Fibroblast of villous mesenchyme (primary cell): ENCODE measurements at places on chromosomes 2 and 18.

DNA sequence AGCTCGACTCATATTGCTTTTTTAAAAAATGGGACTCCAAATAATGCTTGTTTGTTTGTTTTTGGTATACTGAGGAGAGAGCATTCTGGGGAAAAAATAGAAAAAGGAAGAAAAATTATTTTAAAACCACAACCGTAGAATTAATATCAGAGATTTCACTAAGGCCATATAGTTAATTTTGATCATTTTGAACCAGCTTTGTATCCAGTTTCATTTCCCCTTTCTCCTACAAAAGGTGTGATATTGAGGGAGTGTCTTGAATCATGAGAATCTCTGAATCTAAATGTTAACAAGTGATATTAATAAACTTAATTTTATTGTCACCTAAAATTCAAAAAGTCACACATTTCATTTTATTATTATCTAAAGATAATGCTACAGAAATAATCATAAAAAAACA, 198.5 kb upstream of the GALNT5 start:
- DNase-seq: no peak

- peak; percentile 31 for DNase-seq
Measured at GRCh38 chr18:23568281-23569138, 17.8 kb downstream of the NPC1 start.

DNA sequence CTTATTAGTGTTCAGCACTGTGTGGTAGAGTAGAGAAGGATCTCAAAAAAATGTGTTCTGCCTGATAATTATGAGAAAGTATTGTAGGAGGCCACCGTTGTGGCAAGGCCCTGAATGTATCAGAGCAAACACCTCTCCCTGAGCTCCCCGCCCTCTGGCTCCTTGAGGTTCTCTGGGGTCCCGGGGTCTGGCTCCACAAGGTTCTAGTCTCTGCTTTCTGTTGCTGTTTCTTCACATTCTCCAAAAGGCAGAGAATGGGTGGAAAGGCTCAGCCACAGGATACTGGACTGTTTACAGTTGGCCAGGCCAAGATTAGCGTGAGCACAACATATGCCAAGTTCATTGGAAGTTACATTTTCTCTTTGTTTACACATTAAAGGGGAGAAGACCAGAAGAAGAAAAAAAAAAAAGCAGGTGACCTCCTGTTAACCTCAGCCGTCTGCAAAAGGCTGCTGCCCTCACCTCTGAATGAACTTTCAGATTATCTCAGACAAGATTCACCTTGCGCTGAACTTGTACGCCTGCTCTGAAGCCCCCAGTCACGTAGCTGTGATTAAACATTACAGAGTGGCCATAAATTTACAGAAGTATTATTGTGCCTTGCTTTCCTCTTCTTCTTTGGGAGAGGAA, 56.6 kb upstream of the CYP26B1 start:
- DNase-seq: peak; percentile 76

- peak; percentile 37 for DNase-seq
Measured at GRCh38 chr2:237490009-237490711, 3.1 kb downstream of the MLPH start.

DNA sequence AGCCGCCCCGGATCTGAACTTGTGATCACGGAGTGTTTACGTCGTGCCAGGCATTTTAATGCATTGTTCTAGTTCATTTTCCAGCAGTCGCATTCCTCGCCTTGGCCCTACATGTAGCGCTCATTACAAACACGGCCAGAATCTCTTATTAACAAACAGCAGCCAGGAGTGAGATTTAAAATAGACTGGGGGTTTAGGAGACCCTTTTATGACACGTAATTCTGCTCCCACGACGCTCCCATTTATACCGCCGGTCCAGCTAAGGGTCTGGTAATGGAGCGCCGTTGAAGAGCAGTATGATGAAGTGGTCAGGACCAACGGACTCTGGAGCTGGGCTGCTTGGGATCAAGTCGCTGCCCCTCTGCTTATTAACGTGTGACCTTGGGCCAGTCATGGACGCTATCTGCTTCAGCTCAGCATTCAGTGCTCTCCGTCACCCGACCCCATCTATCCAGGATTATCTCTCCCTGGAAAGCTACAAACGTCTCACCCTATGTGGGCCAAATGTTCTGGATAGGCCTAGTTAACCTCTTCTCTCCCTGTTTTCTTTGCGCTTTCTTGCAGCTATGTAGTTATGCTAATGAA, 745 bp downstream of the MSH2 start:
- no peak for DNase-seq

GRCh38 chr2:1997976-1998375, 253.7 kb upstream of the PXDN start:
- DNase-seq: no peak

DNA sequence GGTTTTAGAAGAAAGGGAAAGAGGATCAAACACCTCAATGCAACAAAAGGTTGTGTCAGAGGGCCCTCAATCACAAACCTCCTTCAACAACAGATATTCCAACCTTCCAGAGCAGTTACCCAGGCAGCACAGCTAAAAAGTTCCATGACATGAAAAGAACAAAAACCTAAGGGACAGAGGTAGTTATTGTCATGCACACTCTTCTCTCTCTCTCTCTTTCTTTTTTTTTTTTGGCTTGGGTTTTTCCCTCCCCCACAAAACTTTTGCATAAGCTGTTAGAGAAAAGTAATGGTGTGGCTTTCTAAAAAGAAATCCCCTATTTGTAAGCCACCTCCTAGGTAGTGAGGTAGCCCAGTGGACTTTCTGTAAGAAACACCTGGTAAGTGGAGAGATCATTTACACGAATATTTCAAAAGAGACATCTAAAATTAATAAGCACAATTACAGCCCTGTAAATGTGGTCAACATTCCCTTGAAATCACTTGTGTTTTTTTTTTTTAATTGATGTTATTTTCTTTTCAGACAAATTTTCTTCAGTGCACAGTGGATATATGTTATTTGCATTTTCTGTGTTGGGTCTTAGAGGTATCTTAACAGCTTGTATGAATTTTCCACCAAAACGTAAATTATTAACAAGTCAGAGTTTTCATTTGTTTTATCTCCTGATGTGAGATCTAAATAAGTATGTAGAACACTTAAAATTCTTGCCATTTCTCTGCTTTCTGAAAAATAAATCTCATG, 48.4 kb downstream of the ZEB2 start:
- no peak for DNase-seq

DNA sequence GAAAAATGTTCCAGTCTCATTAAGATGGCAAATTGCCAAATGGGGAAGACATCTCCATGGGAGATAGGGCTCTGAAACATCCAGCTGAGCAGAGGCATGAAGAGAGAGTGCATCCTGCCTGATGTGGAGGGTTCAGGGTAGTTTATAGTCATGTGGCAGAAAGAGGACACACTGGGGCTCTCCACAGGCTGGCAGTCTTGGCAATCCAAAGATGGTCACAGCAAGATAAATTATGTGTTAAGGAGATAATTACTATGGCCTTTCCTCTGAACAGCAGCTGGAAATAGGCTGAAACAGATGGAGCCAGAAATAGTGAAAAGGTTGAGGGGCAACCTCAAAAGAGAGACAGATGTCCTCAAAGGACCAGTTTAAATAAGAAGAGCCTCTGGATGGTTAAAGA, 97.2 kb downstream of the DCC start:
- no peak for DNase-seq

DNA sequence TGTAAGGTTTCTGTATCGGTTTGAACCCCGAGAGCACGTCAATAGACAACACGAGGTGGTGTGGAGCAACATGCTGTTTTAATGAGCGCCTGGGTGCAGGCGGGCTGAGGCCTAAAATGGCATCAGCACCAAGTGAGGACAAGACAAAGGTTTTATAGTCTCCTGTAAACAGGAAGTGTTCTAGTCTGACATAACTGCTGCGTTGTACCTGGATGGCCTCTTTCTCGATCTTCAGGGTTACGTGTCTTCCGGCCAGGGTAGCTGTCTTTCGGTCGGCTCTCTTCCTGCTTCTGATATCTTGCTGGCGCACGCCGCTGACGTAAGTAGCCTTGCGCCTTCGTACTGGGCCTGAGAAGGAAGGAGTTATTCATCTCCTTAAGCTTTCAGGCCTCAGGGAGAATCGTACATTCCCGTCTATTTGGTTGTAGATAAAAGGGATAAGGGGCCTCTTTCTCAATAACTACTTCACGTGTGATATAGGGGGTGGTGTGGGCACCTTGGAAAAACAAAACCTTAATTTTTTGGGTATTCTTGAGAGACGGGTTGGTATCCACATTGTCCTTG, 53.5 kb downstream of the KYNU start:
- no peak for DNase-seq

GRCh38 chr18:63143330-63143771, 176.2 kb downstream of the BCL2 start:
- no peak for DNase-seq

- no peak for DNase-seq
Measured at GRCh38 chr18:6782861-6783260, 53.3 kb downstream of the ARHGAP28 start.

DNA sequence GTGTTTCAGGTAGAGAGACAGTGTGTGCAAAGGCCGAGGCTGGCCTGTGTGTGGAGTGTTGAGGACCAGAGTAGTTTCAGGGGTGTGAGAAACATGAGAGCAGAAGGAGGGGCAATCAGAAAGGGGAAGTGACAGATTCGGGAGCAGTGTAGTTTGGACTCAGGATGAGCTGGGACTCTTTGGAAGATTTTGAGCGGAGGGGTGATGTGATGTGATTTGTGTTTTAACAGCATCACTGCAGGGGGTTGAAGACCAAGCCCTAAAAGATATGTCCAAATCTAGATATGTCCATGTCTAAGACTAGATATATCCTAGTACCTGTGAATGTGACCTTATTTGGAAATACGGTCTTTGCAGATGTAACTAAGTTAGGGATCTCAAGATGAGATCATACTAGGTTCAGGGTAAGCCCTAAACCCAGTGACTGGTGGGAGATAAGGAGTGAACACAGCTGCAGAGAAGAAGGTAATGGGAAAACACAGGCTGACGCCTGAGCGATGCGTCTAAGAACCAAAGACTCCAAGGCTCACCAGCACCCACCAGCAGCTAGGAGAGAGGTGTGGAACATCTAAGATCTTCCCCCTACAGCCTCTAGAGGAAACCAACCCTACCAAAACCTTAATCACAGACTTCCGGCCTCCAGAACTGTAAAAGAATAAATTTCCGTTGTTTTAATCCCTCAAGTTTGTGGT, 38.5 kb upstream of the MYO3B start:
- DNase-seq: no peak

DNA sequence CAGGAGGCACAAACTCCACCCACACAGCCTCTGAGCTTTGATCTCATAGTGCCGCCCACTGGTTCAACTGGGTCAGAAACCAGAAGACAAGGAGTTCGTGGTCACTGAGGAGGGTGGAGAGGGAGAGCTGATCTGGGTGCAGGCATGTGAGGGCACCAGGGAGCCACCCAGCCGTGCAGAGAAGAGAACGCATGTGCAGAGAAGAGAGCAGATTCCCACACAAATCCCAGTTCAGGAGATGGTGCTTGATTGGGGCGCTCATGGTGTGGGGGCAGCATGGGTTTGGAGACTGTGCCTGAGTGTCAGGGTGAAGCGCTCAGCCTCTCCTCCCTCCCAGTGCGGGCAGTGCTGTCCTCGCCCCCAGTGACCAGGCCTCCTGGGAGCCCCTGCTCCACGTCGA, 375.2 kb upstream of the MYT1L start:
- no peak for DNase-seq

GRCh38 chr2:171042253-171042969, 113.4 kb downstream of the GORASP2 start:
- no peak for DNase-seq

GRCh38 chr2:54317973-54318372, 61.9 kb upstream of the TSPYL6 start:
- DNase-seq: no peak

DNA sequence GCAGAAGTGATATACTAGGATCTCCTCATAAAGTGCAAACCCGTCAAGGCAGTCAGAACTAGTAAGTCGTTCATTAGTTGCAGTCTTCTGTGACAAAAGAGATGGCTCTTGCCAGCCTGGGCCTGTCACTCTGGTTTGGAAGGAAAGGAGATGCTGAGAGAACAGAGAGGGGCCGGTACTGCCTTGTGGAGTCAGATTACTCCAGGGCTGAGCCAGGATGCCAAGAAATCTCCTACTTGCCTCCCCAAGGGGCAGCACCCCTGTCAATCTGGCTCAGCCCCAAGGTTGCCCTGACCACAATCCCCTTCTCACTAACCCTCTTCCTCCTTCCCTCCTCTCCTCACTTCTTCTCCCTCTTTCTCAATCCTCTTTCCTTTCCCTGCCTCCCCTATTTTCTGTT, 62.9 kb upstream of the ASPRV1 start:
- no peak for DNase-seq

GRCh38 chr2:235500761-235501672, 7.2 kb downstream of the AGAP1 start:
- DNase-seq: peak; percentile 68
